Activated T-helper 1 cell treated with anti-CD3 and anti-CD28 coated beads, Interleukin-12 subunit alpha, Interleukin-12 subunit beta, Interleukin-2, Interleukin-4 antibody, amounts not matched to agents 30 ng/mL and 10 ng/mL and 1 ng/mL, durations not matched to agents 14 hours and 24 hours and 36 hours (primary cell): ENCODE measurements at places on chromosomes 11 and 22.

DNA sequence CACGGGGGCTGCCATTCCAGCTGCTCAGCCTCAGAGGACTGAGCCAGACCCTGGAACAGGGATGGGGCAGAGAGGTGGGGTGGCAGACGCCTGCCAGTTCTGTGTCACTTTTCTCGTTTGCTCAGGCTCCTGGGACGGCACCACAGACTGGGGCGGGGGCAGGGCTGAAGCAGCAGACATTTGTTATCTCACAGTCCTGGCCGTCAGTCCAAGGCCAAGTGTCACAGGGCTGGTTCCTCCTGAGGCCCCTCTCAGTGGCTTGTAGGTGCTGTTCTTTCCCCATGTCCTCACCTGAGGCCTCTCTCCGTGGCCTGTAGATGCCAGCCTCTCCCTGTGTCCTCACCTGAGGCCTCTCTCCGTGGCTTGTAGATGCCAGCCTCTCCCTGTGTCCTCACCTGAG is 24.7 kb downstream of the TPCN2 start:
- DNase-seq: no peak

GRCh38 chr11:57471496-57471895 is 11.2 kb downstream of the RTN4RL2 start:
- no peak for DNase-seq

GRCh38 chr11:8382436-8383053 is 118.9 kb upstream of the LMO1 start:
- no peak for DNase-seq

- peak; percentile 21 for DNase-seq
Measured at GRCh38 chr22:42300259-42301076, 30.0 kb upstream of the TCF20 start.

DNA sequence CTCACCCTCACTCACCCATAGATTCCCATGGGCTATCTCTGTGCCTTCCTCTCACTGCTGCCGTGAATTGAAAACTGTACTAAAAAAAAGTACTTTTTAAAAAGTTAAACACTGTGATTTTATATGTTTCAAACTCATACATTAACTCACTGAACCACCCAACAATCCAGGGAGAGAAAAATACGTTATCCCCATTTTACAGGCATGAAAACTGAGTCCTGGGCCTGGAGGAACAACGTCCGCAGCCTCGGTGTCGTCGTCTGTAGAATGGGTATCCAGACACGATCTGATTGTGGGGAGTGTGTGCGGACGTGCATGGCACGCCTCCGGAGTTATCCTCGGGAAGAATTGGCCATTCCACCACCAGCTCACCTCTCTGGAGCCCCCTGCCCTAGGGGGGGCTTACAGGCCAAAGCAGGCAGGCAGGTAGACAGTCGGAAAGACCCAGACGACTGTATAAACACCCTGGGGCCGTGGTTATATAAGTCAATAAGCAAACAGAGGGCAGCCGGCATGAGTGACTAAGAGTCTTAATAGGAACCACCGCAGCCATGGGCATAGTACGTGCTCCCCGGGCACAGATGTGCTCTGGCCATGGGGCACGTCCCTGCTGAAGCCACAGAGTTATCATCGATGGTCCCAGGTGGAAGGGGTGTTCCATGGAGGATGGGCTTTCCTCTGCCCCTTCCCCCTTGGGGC is 7.1 kb upstream of the PDGFB start:
- no peak for DNase-seq

DNA sequence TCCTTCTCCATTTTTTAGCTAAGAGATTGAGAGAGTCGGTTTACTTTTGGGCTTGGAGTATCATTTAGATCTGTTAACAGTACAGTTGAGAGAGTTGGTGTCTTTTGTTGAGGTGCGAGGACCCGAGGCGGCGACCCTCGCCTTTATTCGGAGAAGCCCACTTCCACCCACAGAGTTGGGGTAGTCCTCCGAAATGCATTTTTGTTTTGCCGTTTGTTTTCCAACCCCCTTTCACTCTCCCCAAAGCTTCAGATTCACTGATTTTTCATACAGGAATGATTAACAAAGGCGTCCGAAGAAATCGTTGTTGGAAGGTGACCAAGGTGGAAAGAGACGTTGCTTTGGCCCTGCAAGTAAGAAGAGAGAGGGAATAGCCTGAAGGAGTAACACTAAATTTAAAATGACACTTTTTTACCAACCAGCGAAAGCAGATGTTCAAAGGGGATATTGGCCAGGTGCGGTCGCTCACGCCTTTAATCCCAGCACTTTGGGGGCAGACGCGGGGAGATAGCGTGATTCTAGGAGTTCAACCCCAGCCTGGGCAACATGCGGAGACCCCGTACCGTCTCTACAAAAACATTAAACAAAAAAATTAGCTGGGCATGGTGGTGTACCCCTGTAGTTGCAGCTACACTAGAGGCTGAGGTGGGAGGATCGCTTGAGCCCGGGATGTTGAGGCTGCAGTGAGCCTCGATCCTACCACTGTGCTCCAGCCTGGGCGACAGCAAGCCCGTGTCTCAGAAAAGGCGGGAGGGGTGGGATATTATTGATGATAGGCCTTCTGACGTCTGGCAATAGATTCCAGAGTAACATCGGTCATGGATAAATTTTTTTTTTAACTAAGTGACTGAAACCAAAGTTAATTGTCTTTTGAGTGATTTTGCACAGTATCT is 899 bp upstream of the RAB30 start:
- DNase-seq: no peak

DNA sequence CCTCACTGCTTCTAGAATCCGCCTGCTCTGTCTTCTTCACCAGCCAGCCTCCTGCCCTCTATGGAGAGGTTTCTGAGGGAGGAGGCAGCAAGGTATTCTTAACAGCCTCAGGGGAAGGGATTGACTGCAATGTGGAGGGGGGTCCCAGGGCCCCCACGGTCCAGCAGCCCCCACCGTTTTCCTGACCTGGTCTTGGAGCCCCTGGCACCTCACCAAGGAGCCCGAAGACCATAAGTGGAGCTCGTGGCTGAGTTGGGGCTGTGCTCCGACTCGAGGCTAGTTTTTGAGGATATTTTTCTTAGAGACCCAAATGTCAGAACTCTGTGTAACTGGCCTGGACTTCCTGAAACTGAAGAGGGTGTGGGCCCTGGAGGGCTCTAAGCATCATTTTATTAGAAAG is 590.0 kb downstream of the BRD1 start:
- no peak for DNase-seq

DNA sequence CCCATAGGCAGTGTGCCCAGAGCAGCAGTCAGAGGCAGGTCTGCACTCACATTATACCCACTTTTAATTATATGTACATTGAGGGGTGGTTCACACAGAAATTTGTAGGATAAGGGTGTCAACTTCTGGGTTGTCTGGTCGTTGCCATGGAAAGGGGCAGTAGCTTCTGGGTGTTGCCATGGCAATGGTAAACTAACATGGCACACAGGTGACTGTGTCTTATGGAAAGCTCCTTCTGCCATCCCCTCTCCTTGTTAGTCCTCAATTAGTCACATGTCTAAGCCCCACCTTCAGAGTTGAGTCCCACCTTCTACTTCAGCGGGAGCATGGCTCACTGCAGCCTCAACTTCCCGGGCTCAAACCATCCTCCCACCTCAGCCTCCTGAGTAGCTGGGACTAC is 56.3 kb upstream of the ATXN10 start:
- no peak for DNase-seq

DNA sequence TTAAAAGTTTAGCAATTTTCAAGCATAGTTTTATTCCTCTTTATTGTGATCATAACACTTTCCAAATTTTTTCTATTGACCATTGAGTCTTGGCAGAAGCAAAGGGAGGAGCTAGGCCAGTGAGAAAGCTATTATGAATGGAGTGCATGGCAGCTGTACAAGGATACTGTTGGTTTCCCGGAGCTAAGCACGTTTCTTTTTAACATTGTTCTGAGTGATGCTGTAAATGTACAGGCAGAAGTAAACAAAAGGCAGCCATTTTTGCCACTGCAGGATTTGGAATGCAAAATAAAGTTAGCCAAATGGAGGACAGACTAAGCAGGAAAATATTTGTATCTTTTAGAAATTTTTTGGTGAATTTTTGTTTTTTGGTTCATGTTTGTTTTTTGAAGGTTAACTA is 16.2 kb downstream of the CBL start:
- no peak for DNase-seq
